ENCODE measurements at places on chromosomes 1 and 21.

GRCh38 chr1:191851799-191852595 is 306.3 kb upstream of the RGS18 start:
- peak; percentile 78 for DNase-seq

- DNase-seq: peak; percentile 70
These were observed 66.9 kb upstream of the PRDX6 start for GRCh38 chr1:173410133-173410793.

DNA sequence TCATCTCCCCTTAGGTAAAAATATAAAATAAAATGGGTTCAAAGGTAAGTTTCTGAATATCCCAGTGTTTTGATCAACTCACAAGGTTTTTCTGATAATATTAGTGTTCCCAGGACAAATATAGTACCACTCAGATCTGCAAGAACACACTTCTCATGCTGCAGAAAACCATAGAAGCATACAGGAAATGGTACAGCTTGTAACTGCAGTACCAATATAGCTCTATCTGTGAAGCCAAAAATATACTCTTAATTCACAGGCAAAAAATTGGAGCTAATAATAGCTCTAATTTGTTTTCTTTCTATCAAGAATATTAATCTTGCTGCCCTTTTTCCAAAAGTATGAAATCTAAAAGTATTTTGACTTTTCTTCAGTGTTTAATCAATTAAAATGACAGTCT is 13.2 kb downstream of the VPS45 start:
- DNase-seq: no peak

- DNase-seq: no peak
These were observed 332.7 kb downstream of the USH2A start for GRCh38 chr1:216090556-216090955.

DNA sequence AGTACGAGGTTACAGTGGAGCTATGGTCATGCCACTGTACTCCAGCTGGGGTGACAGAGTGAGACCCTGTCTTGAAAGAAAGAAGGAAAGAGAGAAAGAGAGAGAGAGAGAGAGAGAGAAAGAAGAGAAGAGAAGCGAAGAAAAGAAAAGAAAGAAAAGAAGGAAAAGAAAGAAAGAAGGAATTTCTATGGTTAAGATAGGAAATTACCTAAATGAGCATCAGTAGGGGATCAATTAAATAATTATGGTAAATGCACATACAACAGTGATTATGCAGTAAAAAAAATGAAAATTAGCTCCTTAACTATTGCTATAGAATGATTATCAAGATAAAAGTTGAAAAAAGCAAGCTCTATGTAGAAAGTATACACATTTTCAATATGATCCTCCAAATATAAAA is 59.8 kb downstream of the COLGALT2 start:
- DNase-seq: no peak

- DNase-seq: no peak
These were observed 35.3 kb upstream of the CACYBP start for GRCh38 chr1:174964261-174964971.

- peak; percentile 87 for DNase-seq
These were observed 185.9 kb upstream of the EDN2 start for GRCh38 chr1:41670217-41670957.

DNA sequence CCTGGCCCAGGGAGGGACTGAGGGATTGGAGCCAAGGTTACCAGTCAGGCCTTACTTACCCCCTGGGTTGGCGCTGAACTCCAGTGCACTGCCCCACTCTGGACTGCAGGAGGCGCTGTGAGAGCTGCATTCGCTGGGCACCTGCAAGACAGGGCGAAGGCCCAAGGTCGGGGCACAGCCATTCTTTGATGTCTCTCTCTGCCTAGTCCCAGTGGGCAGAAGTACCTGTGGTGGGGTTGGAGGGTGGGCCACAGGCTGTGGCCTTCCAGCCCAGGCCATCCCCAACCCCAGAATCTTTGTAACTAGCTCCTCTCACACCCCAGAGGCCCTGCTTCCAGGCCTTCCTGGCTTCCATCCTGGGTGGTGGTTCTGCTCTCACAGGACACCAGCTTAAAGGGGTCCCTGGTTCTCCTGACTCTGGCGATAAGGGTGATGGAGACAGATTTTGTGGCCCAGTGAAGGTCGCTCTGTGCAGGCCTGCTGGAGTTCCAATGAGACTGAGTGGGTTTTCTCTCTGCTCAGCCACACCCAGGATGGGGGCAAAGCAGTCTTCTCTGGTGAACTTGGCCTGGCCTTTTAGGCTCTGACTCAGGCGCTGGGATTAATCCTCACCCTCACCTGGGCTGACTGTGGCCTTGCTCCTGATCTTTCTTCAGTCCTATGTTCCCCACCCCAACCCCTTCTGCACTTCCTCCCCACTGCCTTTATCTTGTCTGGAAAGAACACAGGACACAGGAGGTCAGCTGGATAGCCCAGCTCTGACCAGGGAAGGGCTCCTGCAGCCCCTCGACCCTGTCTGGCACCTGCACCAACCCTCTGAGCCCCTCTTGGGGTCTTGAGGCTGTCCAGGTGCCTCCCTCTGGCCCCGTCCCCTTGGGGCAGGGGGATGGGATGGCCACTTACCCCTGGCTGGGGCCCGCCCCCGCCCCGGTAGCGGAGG is 954 bp downstream of the MYOG start:
- DNase-seq: no peak

- DNase-seq: peak; percentile 16
These were observed 12.9 kb downstream of the PTAFR start for GRCh38 chr1:28163496-28164161.

- DNase-seq: no peak
These were observed 28.4 kb downstream of the EGLN1 start for GRCh38 chr1:231393668-231394067.

DNA sequence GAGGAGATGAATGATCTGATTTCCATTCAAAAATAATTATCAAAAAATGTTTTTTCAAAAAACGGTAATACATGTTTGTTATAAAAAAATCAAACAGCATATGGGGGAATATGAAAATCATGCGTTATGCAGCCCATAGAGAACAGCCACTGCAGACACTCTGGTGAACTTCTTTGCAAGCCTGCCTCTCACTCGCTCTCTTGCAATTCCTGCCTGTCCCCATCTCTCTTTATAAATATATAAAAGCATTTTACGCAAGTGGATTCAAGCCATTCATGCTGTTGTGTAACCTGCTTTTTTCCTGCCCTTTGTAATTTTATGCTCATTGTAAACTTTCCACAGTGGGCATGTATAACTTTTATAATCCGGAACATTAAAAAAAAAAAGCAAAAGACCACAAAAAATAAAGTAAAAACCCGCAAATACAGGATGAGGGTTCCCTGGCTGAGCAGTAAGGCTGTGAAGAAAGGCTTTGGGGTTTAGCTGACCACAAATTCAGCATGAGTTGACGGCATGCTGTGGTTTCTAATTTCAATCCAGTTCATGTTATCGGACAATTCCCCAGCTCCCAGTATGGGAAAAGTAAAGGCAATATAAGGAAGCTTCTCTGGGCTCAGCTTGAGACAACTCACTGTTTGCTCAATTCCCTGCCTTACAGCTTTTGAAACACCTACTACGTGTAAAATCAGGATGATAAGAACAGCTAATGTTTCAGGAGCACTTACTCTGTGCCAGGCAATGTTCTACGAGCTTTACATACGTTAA is 52.8 kb upstream of the ZBTB40 start:
- DNase-seq: no peak

DNA sequence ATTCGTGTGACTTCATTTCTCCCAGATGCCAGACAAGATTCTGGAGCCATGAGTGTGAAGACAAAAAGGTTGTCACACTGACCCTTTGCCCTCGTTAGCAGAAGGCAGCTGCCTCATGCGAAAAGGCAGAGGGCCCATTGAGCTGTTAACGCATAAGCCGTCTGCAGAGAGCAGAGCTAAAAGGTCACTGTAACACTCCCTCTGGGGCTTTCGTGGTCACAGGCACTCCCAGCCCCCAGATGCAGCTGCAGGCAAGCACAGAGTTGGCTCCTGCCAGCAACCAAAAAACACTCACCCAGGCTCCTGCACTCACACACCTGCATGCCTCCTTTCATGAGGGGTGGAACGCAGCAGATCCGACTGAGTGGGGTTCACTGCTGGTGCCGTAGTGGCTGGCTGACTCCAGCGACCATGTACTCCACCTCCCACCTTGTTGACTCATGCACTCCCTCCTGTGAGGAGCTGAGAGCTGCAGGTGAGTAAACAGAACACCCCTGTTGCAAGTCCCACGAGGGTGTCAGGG is 287.5 kb downstream of the SMYD3 start:
- DNase-seq: no peak

DNA sequence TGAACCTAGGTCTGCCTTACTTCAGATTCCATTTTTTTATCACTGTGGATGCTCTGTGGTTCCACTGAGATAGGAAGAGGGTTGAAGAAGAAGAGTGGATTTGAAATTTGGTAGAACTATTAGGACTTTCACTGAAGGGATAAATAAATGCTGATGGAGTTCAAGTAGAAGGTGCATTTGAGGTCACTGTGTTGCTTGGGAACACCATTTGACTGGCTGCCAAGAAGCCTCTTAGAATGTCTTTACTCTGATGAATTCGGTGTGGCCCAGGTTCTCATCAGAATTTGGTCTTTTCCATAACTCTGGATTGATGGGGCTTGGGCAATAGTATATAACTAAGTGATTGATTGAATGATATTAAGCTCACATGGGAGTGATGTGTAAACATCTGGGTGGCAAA is 11.9 kb downstream of the XPR1 start:
- peak; percentile 19 for DNase-seq

GRCh38 chr1:185929776-185930175 is 195.6 kb downstream of the HMCN1 start:
- DNase-seq: peak; percentile 63

DNA sequence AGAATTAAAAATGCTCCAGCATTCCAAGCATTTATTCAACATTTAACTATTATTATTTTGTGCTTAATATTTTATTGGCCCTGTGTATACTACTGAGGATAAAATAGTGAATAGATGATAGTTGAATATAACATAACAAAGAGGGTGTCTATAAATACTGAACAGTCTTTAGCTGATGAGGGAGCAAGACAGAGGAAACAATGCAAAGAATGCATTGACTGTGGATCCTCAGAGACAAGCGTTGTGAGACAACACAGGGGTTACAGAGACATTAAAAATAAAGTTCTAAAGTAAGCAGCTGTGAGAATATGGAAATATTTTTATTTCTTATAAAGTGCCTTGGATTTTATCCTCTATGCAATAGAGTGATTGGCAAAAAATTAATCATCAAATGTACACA is 1133.1 kb downstream of the PLA2G4A start:
- no peak for DNase-seq

DNA sequence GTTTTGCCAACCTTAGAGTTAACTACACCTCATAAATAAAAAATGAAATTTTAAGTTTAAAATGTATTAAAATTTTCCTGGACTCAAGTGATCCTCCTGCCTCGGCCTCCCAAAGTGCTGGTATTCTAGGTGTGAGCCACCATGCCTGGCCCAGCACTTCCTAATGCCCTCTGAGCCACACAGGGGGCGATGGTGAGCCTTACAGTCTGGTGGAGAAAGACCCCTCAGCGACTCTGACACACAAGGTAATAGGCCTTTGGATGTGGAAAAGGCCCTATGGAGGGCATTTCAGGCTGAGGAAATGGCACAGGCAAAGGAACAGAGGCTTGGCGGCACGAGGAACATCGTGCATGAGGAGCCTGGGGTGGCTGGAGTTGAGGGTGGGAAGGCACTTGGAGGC is 6.7 kb downstream of the CITED4 start:
- no peak for DNase-seq

DNA sequence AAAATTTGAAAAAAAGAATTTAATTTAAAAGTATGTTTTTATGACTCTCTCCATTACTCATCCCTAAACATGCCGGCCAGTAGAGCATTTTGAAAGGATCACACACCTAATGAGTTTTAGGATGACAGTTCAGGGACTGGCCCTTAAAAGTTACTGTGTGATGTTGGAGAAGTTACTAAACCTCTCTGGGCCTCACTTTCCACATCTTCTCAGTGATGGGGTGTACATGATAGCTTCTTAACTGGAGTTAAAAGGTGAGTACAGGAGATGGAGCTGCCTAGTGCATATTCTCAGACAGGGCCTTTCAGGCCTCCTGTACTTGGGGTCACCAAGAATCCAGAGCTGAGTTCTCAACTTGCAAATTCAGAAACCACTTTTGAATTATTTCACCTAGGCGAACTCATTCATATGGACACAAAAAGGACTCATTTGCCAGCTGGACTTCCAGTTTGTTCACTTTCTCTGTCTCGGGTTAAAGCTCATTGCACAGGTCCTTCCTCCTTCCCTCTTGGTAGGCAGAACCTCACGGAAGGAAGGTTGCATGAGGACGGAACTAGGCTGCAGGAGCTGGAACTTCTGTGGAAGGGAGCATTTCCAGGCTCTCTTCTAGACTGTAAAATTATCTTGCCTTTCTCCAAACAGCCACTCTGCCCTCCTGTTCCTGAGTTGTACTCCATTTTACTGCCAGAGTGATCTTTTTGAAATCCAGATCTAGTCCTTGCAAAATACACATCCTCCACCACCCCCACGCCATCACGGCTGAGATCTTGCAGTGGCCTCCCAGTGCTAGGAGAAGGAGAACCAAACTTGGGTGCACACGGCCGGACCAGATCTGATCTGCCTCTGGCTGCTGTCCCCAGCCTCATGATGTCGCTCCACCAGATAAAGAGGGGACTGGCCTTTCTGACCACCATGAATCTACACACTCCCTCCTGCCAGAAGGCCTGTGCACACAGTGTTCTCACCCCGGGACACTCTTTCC is 4.3 kb upstream of the SLC30A1 start:
- no peak for DNase-seq

DNA sequence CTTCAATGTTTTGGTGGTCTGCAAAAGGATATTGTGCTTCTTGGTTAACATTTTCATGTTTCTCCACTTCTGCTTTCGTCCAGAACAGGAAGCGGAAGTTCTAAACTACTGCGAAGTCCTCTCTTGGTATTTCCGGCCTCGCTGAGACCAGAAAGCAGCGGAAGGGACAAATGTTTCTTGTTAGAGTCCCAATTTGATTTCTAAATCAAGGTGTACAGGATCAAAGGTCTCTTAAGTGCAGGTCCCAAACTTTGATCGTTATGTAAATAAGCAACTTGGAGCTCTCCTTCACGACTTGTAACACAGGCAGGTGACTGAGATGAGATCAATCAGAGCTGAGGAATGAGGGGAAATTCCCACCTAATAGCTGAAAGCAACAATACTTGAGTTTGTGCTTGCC is 40.1 kb upstream of the HMCN1 start:
- no peak for DNase-seq

DNA sequence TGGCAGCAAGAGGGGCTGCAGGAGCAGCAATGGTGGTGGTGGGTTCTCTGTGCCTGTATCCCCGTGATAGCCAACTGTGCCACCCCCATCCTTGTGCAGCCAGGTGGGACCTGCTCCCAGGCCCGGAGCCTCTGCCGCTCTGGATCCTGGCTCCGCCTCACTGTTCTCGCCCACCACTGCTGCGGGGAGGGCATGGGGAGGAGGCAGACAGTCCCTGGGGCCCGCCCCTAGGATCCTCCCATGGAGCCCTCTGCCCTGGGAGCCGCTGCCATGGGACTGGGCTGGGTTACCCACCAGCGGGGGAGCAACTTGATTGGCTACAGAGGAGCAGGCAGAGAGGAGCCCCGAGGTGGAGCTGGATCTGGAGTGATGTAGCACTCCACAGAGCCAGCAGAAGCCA is 31.6 kb downstream of the CD1D start:
- DNase-seq: no peak

- DNase-seq: peak; percentile 86
These were observed 20.4 kb upstream of the GNG12 start for GRCh38 chr1:67853704-67854103.

Measured in IMR-90 (cell line).